Activated CD4-positive, alpha-beta T cell treated with anti-CD3 and anti-CD28 coated beads, Interleukin-10, Interleukin-2, amounts not matched to agents 100 ng/mL and 50 ng/mL, durations not matched to agents 16 hours and 8 hours (primary cell): ENCODE measurements at places on chromosomes 2 and 18.

GRCh38 chr18:49024804-49025421, 74.1 kb upstream of the SMAD7 start:
- no peak for DNase-seq

- DNase-seq, result no peak
Measured at GRCh38 chr2:216927163-216927562, 67.3 kb upstream of the TNP1 start.

DNA sequence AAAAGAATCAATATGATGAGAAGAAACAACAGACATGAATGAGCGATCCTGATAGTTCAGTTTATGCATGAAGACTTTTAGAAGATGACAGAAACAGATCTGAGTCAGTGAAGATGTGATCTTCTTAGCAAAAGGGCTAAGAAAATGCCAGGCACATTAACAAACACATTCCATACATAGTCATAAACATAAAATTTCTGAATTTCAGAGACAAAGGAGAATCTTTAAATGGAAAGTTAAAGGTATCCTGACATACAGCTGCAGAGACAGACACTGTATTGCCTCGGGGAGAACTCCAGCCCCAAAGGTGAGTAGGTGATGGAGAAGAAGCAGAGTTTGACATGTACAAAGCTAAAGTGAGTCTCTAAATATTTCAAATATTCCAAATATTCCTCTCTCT, 40.6 kb upstream of the FN1 start:
- no peak for DNase-seq

DNA sequence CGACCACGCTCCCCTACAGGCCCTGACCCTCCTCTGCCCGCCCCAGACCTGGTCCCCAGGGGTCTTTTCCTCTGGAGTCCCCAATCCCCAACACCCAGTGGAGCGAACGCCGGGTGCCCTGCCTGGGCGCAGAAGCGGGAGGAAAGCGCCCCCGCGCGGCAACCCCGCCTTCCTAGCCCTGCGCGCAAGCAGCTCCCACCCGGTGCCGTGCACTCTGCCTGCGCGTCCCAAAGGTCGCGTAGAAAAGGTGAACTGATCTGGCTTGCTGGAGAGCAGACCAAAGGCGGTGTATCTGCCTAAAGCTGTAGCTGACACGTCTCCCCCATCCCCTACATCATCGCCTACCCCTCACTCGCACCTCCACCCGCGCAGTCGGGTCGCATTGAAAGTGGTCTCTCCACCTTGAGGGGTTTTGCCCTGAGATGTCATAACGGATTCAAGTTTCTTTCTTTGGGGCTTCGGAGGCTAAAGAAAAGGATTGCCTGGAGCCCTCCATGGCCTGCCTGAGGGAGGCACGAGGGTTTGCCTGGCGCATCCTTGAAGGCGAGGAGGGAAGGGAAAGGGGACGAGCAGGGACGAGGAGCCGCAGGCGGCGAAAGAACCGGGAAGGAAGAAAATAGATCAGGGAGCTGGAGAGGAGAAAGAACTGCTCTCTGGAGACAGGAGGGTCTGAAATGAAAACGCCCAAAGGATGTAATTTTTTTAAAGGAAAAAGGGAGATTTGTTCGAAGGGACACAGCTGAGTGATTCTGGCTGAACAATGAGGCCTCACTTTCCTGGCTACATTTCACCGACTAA, 5.8 kb downstream of the GAD1 start:
- DNase-seq, result peak; percentile 62
